ENCODE measurements at places on chromosomes 11 and 22.

GRCh38 chr22:47918276-47918921, 1155.9 kb downstream of the TBC1D22A start:
- peak; percentile 11 for DNase-seq

GRCh38 chr11:47986219-47986618, 5.9 kb downstream of the PTPRJ start:
- no peak for DNase-seq

GRCh38 chr22:27525711-27526110, 275.8 kb downstream of the MN1 start:
- DNase-seq = no peak

- no peak for DNase-seq
These were observed 132.2 kb upstream of the SESN3 start for GRCh38 chr11:95363164-95363563.

DNA sequence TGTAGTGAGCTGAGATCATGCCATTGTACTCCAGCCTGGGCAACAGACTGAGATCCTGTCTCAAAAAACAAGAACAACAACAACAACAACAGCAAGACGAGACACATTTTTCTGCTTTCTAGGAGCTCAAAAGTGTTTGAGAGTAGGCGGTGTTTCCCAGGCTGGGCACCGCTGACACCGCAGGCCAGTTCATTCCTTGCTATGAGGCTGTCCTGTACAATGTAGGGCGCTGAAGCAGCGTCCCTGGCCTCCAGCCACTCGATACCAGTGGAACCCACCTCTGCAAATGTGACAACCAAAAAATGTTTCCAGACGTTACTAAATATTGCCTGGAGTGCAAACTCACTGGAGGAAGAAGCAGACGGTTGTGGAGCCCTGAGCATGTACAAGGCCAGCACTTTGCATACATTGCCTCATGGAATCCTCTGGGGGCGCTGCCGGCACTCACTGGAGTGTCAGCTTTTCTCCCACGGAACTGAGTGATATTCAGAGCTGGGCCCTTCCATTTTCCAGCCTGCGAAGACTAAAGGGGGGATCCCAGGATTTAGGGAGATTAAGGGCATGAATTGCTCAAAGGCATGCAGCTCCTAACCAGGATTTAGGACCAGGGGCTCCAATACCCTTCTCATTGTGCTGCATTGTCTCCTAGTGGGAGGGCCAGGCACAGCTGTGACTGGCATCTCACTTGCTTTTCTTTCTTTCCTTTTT, 5.8 kb upstream of the MIEF1 start:
- peak; percentile 16 for DNase-seq

DNA sequence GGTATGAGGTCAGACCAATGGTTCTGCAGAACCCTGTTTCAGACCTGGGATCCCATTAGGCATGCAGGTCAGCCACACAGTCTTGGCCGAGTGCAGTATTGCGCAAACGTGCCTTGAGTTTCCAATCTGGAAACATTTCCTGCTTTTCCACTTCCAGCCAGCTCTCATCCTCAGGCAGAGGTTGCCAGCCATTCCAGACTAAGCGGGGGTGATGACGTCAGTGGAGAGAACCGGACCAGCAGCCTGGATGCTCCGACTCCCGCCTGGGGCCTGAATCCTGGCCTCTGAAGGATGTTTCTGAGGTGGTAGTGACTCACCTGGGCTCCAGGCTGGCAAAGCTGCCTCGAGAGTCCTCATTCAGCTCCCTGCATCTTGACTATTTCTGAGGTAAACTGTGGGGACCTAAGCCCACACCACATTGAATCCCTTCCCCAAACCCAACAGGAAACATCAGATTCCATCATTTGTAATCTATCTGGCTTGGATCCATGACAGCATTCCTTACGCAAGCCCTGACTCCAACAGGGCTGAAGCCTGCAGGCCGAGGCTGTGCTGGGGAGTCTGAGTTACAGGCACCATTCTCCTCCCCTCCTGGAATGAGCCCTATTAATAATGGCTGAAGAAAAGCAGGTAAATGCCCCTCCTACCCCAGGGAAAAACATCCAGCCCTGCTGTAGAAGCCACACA, 83.0 kb downstream of the ABTB2 start:
- no peak for DNase-seq

- DNase-seq = no peak
These were observed 11.5 kb upstream of the PEX26 start for GRCh38 chr22:18066181-18066859.

DNA sequence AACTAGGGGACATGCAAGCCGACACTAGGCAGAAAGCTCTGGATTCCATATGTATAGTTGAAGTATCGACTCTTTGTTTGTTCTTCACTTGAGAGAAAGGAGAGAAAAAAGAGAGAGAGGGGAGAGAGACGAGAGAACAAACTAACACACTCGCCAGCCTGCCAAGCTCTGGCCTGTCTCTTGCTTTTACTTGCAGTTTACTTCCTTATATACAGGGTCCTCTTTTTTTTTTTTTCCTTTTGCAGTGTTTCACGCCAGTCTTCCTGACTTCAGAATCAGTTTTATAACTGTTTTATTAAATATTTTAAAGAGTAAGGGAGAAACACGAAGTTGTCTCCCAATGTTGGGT, 19.9 kb downstream of the TEAD1 start:
- no peak for DNase-seq

DNA sequence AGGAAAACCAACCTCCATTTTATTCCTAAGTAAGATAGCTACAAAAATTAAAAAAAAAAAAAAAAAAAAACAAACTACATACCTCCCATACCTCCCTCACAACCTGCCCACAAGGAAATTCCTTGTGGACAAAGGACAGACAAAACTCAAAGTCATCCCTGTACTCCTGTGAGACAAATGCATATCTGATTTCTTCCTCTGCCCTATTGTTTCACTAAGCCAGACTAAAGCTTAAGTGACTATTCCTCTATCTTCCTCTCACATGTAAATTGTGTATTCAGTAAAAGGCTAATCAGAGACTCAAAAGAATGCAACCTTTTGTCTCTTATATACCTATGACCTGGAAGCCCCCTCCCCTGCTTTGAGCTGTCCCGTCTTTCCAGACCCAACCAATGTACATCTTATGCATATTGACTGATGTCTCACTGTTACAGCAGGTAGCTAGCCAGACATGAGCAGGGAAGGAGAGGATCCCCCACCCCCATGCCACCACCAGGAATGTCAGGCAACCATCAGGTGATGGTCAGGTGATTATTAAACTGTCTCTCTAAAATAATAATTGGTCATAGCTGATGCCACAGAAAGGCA, 289.4 kb downstream of the SBF2 start:
- DNase-seq = no peak

GRCh38 chr22:27647540-27647939, 154.0 kb downstream of the MN1 start:
- DNase-seq = no peak

GRCh38 chr11:124256076-124256475, at the start of gene OR8G5:
TSS of gene OR8G5 (plus strand) at chr11:124256376. CDS start at chr11:124264932, 8,556 bp downstream.
- no peak for DNase-seq

DNA sequence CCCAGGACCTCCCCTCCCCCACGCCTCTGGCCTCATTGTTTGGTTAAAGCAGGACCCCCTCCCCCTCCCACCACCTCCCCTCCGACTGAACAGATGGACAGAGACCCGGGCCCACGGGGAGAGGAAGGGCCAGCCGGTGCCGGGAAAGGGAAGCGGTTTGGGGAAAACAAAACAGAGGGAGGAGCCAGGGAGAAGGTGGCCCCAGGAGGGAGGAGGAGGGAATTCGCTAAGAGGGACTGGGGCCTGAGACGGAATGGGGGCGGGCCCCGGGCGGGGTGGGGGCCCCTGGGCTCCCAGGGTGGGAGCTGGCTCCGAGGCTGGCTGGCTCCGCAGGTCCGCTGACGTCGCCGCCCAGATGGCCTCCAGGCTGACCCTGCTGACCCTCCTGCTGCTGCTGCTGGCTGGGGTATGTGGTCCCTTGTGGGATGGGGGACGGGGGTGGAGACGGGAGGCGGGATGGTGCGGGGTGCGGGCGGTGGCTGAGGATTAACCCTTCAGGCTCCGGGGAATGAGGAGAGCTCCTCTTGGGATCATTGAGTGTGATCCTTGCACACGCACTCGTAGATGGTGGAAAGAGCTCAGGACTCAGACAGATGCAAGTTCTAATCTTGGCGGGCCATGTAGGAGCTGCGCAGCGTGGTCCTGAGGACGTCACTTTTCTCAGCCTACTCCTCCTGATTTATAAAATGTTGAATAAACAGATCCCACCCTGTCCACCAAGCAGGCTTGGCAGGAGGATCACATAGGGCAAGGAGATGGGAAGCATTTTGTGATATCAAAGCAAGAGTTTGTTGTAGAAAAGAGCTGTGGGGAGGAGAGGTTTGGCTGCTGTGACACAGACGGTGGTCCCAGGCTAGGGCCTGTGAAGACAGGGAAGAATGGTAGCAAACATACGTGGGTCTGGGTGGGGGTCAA, 688 bp downstream of the SERPING1 start:
- DNase-seq = no peak

- no peak for DNase-seq
These were observed 472.3 kb downstream of the MN1 start for GRCh38 chr22:27329131-27329850.

DNA sequence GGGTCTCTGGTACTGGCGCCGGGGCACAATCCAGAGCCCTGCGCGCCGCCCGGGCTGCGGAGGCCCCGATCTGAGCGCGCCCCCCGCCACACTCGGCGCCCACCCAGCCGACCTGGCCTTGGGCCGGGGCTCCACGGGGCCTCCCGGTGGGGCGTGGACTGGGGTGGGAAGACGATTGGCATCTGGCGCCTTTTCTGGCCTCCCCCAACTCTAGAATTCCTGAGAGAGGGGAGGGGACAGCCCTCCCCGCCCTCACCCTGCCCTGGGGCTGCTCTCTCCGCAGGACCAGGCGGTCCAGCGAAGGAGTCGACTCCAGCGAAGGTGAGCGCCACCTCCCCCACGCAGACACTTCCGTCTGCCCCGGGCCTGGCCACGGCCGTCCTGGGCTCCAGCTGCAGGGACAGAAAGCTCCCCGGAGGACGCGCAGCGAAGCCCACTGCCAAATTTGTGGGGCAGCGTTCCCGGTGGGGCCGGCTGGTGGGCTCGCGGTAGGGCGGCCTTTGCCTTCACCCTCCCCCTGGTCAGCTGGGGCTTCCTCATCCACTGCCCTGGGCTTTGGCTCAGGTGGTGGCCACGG, 593 bp downstream of the SSH3 start:
- DNase-seq = no peak

DNA sequence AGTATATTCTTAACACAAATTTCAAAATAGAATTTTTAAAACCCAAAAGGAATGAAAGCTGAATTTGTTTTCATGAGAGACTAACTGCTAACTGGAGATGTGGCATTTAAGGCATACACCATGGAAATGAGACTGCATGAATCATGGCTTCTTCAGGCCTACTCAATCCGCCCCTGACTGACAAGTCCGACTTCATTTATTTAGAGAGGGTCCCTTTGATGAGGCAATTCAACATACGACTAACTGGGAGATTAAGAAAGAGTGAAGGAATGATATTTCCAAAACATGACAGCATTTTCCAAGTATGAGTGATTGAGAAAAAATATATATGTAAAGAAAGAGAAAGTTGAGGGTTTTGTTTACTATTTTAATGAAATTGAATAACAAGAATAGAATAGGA, 720.1 kb downstream of the DLG2 start:
- no peak for DNase-seq

GRCh38 chr22:36022162-36022561, 6.5 kb downstream of the RBFOX2 start:
- DNase-seq = no peak

GRCh38 chr11:26930518-26931247, 63.2 kb upstream of the FIBIN start:
- DNase-seq = no peak

DNA sequence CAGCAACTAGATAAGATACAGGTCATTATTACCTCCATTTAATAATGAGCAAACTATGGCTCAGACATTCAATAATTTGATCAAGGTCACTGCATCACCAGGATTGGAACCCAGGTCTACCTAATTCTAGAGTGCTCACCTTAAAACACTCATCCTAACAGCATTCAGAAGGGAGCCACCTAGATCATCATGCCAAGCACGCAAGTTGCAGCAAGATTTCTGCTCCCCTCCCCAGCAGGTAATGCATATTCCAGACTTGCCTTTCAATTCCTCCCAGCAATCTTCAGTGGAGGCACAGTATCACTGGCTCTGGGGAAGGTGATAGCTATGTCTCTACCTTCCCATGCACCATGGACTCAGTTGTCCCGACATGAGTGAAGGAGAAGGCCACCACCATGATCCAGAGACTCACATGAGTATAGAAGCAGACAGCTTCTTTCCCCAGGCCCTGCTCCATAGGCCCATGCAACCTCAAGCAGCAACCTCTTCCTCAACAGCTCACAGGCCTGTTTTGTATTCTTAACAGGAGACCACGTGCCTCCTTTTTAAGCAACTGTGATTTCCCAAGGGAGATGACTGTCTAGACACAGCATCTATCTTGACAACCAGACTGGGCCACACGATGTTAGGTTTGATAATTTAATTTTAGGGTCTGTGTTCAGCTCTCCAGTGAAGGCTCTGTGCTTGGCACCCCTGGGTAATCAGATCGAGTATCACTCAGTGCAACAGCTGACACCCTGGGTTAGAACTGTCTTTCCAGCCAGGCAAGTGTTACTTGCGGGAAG, 36.4 kb downstream of the RAB30 start:
- no peak for DNase-seq

DNA sequence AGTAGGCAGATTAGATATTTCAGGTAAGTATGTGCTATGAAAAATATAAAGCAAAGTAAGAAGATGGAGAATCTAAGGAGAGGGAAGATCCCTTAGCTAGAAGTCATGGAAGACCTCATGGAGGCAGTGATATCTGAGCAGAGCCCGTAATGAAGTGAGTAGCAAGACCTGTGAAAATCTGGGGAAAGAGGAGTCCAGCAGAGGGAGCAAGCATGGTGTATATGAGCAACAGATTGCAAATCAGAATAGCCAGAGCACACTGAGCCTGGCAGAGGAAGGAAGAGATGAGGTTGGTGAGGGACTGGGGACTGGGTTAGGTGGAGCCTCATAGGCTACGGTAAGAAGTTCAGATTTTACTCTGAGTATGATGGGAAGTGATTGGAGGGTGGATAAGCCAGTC, 9.4 kb downstream of the LHFPL7 start:
- DNase-seq = no peak

DNA sequence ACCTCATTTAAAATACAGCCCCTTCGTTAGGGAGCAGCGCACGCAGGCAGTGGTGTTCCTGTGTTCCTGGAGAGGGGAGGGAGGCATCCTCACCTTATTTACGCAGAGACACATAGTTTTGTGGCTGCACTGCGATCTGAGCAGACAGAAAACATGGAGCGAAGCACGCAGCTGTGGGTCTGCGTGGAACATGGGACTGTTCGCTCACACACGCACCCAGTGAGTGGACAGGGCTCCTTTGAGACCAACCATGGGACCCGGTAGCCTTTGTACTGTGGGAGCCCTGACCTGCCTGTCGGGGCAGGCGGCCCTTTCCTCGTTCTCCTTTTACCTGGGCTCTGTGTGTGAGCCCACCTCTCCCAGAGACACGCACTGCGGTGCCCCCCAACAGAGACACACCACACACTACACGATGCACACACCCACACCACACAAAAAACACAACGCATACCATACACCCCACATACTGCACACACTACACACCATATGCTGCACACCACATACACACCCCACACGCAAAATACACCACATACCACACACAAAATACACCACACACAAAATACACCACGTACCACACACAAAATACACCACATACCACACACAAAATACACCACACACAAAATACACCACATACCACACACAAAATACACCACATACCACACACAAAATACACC, 1245.7 kb downstream of the BRD1 start:
- no peak for DNase-seq

- no peak for DNase-seq
These were observed 530.5 kb upstream of the CCDC90B start for GRCh38 chr11:83816572-83817187.

Data from activated naive CD4-positive, alpha-beta T cell (primary cell).